ENCODE measurements at places on chromosomes 1 and 21.

DNA sequence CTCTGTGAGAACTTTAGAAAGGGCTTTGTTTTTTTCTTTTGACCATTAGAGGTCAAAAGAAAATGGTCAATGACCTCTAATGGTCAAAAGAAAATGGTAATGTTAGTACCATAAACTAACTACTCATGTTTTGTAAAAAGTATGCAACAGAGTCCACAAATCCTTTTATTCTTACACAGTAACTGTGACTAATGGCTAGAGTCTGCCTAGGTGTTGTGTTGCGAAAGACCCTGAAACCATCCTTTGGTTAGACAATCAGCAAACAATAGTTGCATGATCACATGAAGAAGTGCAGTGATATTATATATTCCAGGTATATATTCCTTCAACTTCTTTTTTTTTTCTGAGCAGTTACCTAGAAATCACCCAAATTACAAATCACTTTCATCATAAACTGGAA, 40.9 kb downstream of the NEGR1 start:
- H3K36me3 ChIP-seq = no peaks in the 10 kb centered on the region
- no peaks in the 10 kb centered on the region for H3K27me3 ChIP-seq
- no peaks in the 10 kb centered on the region for H3K4me1 ChIP-seq
- DNase-seq = no peak

- no peaks in the 10 kb centered on the region for H3K4me1 ChIP-seq
- no peak for DNase-seq
- H3K27me3 ChIP-seq = peaks cover 7% of the 10 kb centered on the region
- no peak overlapping the region for H3K27ac ChIP-seq
- H3K4me3 ChIP-seq = no peak overlapping the region
- H3K36me3 ChIP-seq = no peaks in the 10 kb centered on the region
These were observed 3.6 kb downstream of the FAM151A start for GRCh38 chr1:54619749-54620148.

GRCh38 chr1:87505391-87505983, 176.8 kb downstream of the LMO4 start:
- H3K4me3 ChIP-seq = no peak overlapping the region
- no peaks in the 10 kb centered on the region for H3K4me1 ChIP-seq
- H3K36me3 ChIP-seq = no peaks in the 10 kb centered on the region
- no peaks in the 10 kb centered on the region for H3K27me3 ChIP-seq
- H3K27ac ChIP-seq = no peak overlapping the region

DNA sequence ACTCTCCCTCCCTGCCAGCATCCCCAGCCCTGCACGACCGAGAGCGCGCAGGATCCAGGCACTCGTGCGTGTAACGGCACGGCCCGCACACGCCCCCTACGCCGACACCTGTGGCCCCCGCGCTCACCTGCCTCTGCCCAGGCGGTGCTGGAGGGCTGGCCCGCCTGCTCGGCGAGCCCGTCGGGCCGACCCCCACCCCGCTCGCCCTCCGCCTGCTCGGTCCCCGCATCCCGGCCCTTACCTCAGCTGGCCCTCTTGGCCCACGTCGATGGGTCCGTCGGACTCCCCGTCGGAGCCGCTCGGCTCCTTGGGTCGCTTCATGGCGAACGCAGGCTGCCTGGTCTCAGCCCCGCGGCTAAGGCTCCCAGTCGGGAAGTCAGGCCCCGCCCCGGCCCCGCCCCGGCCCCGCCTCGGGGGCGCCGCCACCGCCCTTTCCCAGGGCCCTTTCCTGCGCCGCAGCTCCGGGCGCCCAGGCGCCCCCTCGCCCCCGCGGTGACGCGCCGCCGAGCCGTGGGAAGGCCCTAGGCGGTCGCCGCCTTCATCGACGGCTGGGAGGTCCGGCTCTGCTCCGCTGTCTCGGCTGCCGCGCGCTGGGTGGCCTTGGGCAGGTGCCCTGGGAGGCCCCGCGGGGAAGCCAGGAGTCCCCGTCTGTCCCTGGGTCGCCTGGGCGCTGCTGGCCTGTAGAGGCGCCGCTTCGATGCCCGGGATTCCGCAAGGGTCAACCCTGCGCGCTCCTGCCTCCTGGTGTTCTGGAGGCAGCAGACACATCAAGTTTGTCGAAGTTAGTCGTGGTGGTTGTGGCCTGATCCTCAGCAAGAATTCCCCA, at the start of gene HEYL:
HEYL (minus strand) TSS at position 339 of the 826 bp plus-strand sequence; CDS start at position 321, 18 bp downstream.
- peaks cover 11% of the 10 kb centered on the region for H3K27me3 ChIP-seq
- no peak within 1 kb of the TSS for H3K27ac ChIP-seq
- peak; percentile 62 for DNase-seq
- H3K4me3 ChIP-seq = peak within 1 kb of the TSS; percentile 25
- H3K4me1 ChIP-seq = peaks cover 6% of the 10 kb centered on the region

DNA sequence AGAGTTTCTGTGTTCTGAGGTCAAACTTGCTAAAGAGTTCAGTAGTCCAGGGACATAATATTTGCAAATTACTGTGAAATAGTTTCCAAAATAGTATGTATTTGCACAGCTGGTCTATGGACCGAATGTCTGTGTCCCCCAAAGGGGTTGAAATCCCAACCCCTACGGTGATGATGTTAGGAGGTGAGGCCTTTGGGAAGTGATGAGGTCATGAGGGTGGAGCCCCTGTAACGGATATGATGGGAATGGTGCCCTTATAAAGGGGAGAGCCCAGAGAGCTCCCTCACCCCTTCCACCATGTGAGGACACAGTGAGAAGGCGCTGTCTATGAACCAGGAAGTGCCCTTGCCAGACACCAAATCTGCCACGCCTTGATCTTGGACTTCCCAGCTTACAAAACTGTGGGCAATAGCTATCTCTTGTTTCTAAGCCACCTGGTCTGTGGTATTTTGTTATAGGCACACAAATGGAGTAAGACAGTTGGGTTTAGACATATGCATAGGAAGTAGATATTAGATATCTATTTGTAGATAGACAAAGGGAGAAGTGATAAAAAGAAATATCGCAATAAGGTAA, 21.7 kb downstream of the RNF187 start:
- H3K4me3 ChIP-seq = no peak overlapping the region
- H3K27me3 ChIP-seq = no peaks in the 10 kb centered on the region
- H3K27ac ChIP-seq = no peak overlapping the region

GRCh38 chr1:211829343-211830054, 1.1 kb downstream of the LPGAT1 start:
- peaks cover 42% of the 10 kb centered on the region for H3K4me1 ChIP-seq
- H3K4me3 ChIP-seq = peak overlapping the region; percentile 41
- no peak for DNase-seq
- H3K27me3 ChIP-seq = no peaks in the 10 kb centered on the region
- H3K27ac ChIP-seq = no peak overlapping the region
- no peaks in the 10 kb centered on the region for H3K36me3 ChIP-seq

DNA sequence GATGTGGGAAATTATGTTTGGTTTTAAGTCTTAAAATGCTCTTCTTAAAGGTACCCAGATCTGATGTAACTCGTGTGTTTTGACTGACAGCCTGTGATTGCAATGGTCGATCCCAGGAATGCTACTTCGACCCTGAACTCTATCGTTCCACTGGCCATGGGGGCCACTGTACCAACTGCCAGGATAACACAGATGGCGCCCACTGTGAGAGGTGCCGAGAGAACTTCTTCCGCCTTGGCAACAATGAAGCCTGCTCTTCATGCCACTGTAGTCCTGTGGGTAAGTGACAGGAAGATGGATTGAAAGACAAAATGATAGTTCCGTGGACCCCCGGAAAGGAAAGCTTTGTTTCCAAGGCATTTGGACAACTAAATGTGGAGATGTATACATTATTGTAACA, 71.6 kb upstream of the LAMC2 start:
- no peak overlapping the region for H3K4me3 ChIP-seq
- H3K36me3 ChIP-seq = no peaks in the 10 kb centered on the region
- no peak for DNase-seq
- H3K4me1 ChIP-seq = no peaks in the 10 kb centered on the region
- H3K27ac ChIP-seq = no peak overlapping the region

GRCh38 chr1:107264561-107264960, 123.7 kb downstream of the NTNG1 start:
- H3K27me3 ChIP-seq = no peaks in the 10 kb centered on the region
- no peak overlapping the region for H3K4me3 ChIP-seq
- no peak overlapping the region for H3K27ac ChIP-seq
- no peaks in the 10 kb centered on the region for H3K36me3 ChIP-seq
- DNase-seq = no peak

GRCh38 chr1:151579436-151580225, 32.2 kb upstream of the SNX27 start:
- H3K27me3 ChIP-seq = no peaks in the 10 kb centered on the region
- no peaks in the 10 kb centered on the region for H3K36me3 ChIP-seq
- no peak overlapping the region for H3K4me3 ChIP-seq

DNA sequence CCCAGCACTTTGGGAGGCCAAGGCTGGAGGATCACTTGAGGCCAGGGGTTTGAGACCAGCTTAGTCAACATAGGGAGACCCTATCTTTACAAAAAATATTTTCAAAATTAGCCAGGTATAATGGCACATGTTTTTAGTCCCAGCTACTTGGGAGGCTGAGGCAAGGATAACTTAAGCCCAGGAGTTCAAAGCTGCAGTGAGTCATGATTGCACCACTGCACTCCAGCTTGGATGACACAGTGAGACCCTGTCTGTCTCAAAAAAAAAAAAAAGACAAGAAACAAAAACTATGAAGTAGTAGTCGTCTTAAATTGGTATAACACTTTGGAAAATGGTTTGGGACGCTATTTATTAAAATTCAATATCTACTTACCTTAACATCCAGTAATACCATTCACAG, 7.7 kb downstream of the AIM2 start:
- H3K27me3 ChIP-seq = no peaks in the 10 kb centered on the region
- H3K4me1 ChIP-seq = peaks cover 17% of the 10 kb centered on the region
- no peak for DNase-seq

DNA sequence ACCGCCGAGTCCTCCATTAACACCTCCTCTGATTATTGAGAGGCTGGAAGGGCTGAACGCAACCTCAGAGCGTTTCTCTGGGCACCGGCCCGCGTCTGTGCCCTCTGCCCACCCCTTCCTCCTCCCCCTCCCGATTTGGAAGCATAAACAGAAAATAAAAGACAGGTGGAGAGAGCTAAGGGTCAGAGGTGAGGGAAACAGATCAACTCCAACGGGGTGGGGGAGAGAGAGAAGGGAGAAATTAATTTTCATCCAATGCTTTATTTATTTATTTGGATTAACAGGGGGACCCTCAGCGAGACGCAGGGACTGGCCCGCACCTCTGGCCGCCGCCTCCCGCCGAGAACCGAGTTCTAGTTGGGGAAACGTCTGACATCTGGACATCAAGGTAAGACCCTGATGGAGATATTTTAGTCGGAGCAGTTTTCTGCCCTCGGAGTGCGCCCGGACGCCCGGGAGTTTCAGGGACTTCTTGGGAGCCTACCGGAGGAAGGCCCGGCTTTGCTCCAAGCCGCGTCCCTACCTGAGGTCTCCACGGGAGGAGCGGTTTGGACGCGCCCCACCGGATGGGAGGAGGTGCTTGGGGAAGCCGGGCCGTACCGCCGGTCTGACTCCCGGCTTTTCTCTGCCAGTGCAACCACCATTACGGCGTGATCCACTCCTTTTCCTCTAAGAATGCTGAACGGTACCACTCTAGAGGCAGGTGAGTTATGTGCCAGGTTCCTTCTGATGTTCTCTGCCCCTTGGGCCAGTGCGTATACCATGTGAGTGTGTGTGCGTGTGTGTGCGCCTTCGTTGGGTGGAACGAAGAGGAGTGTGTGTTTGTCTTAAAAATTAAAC, 5.1 kb upstream of the LHX9 start:
- DNase-seq = no peak
- no peak overlapping the region for H3K27ac ChIP-seq
- H3K27me3 ChIP-seq = peaks cover 99% of the 10 kb centered on the region
- peaks cover 74% of the 10 kb centered on the region for H3K4me1 ChIP-seq
- no peaks in the 10 kb centered on the region for H3K36me3 ChIP-seq
- H3K4me3 ChIP-seq = peak overlapping the region; percentile 10

- no peaks in the 10 kb centered on the region for H3K27me3 ChIP-seq
- H3K36me3 ChIP-seq = no peaks in the 10 kb centered on the region
- no peak overlapping the region for H3K4me3 ChIP-seq
- no peaks in the 10 kb centered on the region for H3K4me1 ChIP-seq
- no peak for DNase-seq
These were observed 477.6 kb upstream of the DEPDC1 start for GRCh38 chr1:68974447-68974846.

- no peak overlapping the region for H3K4me3 ChIP-seq
- no peaks in the 10 kb centered on the region for H3K36me3 ChIP-seq
- no peak overlapping the region for H3K27ac ChIP-seq
These were observed 628.8 kb upstream of the ADAMTS5 start for GRCh38 chr21:27595716-27596115.

DNA sequence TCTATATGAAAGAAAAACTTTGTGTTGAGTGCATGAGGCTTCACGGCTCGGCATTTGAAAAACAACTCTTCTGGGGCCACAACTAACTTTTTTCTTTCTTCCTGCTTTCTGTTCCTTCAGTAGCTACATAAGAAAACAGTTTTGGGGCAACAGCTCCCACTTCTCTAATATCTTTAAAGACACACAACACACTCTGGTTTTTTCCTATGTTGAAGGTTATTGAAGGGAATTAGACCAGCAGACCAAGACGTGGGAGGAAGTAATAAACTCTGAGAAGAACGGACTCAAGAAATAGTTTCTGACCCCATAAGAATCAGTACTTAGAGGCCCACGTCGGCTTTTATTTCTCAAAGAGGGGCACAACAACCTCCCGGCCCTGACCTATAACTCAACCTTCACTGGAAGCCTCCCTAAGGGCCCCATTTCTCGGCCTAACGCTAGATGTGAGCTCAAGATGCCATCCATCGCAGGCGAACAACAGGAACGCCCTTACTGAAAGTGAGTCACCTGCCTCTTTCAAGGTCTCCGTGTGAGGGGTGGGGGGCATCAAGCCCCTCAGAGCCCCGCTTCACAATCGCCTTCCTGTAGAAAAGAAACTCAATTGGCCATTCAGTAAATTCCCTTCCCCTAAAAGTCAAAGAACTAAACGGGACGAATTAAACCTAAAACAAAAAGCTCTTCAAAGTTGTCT, 844 bp downstream of the ZMYM6 start:
- DNase-seq = peak; percentile 52
- H3K27me3 ChIP-seq = no peaks in the 10 kb centered on the region
- peak overlapping the region; percentile 92 for H3K4me3 ChIP-seq
- H3K36me3 ChIP-seq = peaks cover 10% of the 10 kb centered on the region

- H3K36me3 ChIP-seq = no peaks in the 10 kb centered on the region
- H3K27me3 ChIP-seq = no peaks in the 10 kb centered on the region
These were observed 49.7 kb upstream of the TSNAX start for GRCh38 chr1:231478811-231479210.

- no peaks in the 10 kb centered on the region for H3K4me1 ChIP-seq
- H3K27ac ChIP-seq = no peak overlapping the region
- H3K36me3 ChIP-seq = no peaks in the 10 kb centered on the region
- H3K4me3 ChIP-seq = no peak overlapping the region
- no peaks in the 10 kb centered on the region for H3K27me3 ChIP-seq
These were observed 21.8 kb downstream of the COL6A2 start for GRCh38 chr21:46119637-46120271.

- H3K27ac ChIP-seq = no peak overlapping the region
- no peaks in the 10 kb centered on the region for H3K4me1 ChIP-seq
- DNase-seq = no peak
- H3K27me3 ChIP-seq = no peaks in the 10 kb centered on the region
These were observed 9.6 kb downstream of the BCAR3 start for GRCh38 chr1:93672069-93672468.

Data from CD4-positive, alpha-beta T cell (primary cell).